Activated CD8-positive, alpha-beta T cell treated with anti-CD3 and anti-CD28 coated beads for 36 hours (primary cell): ENCODE measurements at places on chromosomes 11 and 22. TPM values are rescaled to one million over a fixed set of nuclear protein-coding genes. Genes with fewer than 3 reads are reported as not detected.
A peak's percentile ranks its signal among the peaks of the same experiment; 100 is the strongest.

DNA sequence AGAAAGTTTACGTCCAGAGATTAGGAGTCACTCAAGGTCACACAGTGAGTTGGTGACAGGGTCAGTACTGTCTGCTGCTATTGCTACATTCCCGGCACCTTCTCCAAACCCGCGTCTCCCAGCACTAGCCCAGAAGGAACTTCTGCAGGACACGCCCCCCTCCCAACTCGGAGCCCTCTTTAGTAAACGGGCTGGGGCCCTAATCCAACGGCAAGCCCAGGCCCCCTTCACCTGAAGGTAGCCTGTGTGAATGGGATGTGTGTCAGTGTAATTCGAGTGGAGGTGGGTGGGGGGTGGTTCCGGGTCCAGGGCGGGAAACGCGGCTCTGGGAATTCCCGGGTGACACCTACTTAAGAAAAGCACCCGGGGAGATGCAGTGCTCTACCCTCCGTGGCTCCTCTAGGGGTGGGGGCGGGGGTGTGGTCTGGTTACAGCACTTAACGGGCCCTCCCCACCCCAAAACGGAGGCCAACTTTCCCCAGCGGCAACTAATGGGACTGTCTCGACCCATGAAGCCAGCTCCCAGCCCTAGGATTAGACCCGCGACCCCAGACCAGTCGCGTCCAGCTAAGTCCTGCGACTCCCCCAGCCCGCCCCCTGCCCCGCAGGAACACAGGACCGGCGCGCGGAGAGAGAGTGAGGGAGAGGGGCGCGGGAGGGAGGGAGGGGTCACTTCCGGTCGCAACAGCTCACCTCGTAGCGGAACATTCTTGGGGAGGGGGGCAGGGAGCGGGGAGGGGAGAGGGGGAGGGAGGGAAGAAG is 468 bp downstream of the PATL1 start:
- DNase-seq: peak; percentile 78

HTR3A gene
- total RNA-seq: not detected

DNA sequence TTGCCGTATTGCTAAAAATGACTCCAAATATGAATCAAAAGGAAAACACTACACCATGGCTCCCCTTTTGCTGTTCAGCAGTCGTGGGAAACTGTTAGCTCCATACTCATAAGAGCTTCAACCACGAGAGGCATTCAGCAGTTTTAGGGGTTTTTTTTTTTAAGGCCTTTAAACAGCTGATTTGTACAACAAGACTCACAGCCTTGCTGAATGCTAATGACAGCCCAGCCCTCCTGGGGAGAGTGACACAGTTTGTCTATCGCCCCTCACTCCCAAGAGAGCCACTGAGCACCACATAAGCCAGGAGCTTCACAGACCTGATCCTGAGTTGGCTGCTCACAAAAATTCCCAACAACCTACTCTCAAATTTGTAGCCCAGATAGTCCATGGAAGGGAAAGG is 32.4 kb downstream of the GALNT18 start:
- DNase-seq: no peak

ADAMTS15 gene
- not detected for total RNA-seq

FAM180B gene
- not detected for total RNA-seq

DUSP8 gene
- total RNA-seq: 1.4 TPM

LRRC10B gene
- not detected for total RNA-seq

GRCh38 chr11:75028321-75028720 is 39.6 kb downstream of the NEU3 start:
- no peak for DNase-seq

DNA sequence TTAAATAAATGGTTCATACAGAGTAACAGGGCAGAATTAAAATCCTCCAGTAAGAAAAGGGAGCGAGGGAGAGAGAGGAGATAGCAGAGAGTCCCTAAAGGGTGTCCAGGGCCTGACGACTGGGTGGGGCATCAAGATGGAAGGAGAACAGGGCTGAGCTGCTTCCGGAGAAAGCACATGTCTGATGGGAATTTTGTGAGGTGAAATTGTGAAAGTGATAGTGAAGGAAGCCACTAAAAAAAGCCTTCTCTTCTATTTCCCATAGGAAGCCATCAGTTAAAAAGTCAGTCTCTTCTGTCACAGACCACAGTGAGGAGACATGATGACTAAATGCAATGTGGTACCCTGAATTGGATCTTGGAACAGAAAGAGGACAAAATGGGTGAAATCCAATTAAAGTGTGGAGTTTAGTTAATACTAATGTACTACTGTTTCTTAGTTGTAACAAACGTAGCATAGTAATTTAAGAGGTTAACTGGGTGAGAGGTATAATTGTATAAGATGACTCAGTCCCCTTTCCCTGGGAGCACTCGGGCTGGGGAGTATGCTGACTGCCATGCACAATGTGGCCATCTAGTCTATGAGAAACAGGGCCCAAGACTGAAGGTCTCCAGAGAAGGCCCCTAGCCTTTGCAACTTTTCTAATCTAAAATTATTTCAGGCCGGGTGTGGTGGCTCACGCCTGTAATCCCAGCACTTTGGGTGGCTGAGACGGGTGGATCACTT is 29.5 kb upstream of the FCHSD2 start:
- DNase-seq: no peak

DNA sequence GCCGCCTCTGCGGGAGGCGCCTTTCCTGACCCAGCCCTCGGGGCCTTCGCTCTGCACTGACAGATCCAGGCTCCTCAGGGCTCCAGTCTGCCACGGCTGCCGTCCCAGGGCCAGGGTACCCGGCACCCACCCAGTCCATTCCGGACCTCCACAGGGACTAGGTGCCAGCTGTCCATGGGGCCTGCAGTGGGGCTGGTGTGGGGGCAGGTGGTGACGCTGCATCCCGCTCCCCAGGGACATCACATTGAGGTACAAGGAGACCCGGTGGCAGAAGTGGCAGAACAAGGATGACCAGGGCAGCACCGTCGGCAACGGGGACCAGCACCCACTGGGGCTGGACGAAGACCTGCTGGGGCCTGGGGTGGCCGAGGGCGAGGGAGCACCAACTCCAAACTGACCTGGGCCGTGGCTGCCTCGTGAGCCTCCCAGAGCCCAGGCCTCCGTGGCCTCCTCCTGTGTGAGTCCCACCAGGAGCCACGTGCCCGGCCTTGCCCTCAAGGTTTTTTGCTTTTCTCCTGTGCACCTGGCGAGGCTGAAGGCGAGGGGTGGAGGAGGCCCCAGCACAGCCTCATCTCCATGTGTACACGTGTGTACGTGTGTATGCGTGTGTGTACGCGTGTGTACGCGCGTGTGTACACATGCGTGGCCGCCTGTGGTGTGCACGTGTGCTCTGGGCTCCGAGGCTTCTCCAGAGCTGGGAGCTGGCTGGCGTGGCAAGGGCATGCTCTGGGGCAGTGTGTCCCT is 16.7 kb downstream of the RNH1 start:
- no peak for DNase-seq

- peak; percentile 31 for DNase-seq
Observed at GRCh38 chr11:2775083-2775625, 75.4 kb upstream of the KCNQ1OT1 start.

DNA sequence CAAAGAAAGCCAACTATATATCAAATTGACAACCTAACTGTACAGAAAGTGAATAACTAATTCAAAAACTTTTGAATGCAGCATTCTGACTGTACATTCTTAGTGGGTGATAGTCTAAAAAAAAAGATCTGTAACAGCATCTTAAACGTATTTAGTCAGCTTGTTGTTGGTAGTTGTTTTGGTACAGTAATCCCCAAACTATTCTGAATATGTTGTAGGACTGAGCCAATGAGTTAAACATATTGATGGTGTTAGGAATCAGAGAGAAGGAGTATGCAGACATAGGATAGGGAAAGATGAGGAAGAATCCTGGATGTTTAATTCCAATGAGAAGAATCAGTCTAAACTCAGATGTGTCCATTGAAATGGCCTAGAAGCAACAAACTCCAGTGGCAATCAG is 41.9 kb upstream of the KIRREL3 start:
- DNase-seq: no peak

GRCh38 chr22:39439170-39439569 is 17.6 kb upstream of the MGAT3 start:
- DNase-seq: no peak

FGF3 gene
- total RNA-seq: not detected

HIPK3 gene
- total RNA-seq: 28.2 TPM

DNA sequence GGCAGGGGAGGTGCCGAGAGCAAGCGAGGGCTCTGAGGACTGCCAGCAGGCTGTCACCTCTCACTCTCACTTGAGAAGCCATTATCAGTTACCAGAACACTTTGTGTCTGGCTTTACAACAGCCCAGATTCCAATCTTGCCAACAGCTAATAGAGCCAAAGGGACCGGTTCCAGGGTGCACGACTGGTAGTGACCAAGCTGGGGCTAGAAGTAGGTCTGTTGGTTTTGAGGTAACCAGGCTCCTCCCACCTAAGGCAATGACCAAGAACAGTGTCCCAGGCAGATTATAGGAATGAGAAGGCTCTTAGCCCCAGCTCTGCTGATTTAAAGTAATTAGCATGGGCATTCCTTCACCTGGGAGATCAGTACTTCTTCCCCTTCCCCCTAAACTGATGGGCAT is 7.2 kb upstream of the IL10RA start:
- DNase-seq: no peak

DNA sequence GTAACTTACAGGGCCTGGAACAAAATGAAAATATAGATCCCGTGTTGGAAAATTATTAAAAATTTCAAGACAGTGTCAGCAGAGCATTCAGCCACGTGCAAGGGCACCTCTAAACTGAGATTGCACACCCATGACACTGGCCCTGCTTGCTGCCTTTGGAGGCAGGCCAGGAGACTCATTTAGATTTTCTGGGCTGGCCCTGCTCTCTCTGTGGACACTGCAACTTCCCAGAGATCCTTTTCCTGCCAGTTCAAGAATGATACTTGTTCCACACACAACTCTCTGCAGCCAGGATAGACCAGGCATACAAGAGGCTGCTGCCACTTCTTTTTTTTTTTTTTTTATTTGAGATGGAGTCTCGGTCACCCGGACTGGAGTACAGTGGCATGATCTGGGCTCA is 56.7 kb upstream of the PTPRJ start:
- DNase-seq: no peak

GRCh38 chr11:104565583-104565961 is 332.7 kb downstream of the CASP12 start:
- no peak for DNase-seq

- no peak for DNase-seq
Observed at GRCh38 chr22:27183474-27183873, 526.1 kb downstream of the MIAT start.

DNA sequence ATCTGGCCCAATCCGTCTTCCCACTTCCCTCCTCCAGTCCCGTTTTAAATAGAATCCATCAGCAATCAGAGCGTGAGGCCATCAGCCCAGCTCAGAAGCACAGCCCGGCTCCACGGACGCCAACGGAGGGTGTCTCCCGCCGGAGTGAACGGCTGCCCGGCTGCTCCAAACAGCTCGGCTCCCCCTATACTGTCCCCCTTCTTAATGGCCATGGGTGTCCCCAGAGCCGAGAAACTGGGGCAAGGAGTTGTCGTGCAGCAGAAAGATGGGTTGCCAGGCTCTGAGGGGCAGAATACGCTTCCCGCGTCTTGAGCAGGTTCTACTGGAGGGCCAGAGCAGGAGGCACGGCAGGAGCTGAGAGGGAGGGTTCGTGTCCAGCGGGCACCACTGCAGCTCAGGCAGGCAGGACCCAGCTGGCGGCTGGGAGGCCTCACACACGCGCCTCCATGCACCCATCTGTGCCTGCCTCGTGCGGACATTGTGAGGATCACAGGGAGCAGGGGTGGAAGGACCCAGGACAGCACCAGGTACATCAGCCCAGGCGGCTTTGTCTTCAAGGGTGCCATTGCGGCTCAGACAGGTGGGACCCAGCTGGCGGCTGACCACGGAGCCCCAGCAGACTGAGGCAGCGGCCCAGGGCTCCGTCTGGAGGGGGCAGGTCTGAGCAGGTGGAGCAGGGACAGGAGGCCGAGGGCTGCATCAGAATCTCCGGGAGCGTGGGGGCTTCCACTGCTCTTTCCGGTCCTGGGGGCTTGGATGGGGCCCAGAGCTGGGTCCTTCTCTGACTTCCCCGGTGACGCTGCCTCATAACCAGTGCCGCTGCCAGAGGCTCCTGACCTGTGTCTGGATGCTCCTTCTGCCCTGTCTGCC is 882.7 kb downstream of the BRD1 start:
- DNase-seq: no peak

- DNase-seq: peak; percentile 58
Observed at GRCh38 chr11:114036147-114036811, 23.2 kb upstream of the ZBTB16 start.

MS4A7 gene
- total RNA-seq: not detected

DNA sequence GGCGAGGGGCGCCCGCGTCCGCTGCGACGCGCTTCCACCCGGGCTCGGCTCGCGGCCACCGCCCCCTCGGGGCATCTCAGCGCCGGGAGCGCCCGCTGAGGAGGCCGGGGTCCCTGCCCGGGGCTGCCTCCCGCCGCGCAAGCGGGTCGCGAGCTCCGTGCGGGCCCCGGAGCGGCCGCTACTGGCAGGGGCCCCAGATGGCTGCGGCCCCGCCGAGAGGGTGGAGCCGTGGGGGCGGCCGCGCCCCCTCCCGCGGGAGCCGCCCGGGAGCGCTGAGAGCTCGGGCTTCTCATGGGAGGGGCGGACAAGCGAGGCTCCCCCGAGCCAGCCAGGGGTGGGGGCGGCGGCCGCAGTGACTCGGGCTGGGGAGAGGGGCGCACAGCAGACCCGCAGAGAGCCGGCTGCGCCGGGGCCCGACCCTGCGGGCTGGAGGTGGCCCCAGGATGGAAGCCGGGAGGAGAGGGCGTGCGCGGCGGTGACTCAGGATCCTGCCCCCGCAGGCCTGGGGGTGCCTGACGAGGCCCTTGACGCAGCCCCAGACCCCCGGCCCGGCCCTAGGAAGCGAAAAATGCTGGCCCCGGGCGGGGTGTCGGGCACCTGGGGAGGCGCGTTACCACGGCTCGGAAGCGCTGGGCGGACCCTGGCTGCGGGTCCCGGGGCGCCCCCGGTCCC is 603 bp upstream of the ZFTA start:
- peak; percentile 72 for DNase-seq
